ENCODE measurements at places on chromosomes 7 and 10.

GRCh38 chr10:91684841-91685240 lies 52.0 kb upstream of the PPP1R3C start:
- DNase-seq: no peak

- no peak for DNase-seq
Measured at GRCh38 chr10:55897490-55897921, 463.6 kb downstream of the ZWINT start.

GRCh38 chr10:79292891-79293746 lies 54.1 kb upstream of the PPIF start:
- no peak for DNase-seq

DNA sequence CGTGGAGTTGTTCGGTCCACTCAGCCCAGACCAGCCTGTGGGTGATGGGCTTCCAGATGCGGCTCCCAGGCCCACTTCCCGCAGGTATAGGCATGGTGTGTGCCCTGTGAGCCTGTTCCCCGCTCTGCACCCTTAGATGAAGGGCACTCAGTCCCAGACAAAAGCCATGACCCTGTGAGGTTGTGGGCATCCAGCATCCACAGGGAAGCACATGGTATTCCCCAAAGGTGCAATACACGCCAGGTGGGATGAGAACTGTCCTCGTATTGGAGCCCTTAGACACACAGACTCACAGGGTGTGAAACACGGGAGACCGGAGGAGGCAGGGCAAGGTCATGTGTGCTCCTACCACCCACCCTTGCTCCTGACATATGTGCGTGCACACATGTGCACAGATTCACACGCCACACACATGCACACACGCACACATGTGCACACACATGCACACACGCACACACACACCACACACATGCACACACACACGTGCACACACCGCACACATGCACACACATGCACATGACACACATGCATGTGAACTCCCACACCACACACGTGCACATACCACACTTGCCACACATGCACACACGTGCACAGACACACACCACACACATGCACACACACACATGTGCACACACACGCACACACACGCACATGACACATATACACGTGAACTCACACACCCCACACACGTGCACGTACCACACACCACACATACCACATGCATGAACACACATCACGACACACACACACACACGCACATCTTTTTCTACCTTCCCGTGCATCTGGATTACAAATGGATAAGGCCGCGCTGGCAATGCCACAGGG lies 319.4 kb downstream of the WDR37 start:
- DNase-seq: no peak

DNA sequence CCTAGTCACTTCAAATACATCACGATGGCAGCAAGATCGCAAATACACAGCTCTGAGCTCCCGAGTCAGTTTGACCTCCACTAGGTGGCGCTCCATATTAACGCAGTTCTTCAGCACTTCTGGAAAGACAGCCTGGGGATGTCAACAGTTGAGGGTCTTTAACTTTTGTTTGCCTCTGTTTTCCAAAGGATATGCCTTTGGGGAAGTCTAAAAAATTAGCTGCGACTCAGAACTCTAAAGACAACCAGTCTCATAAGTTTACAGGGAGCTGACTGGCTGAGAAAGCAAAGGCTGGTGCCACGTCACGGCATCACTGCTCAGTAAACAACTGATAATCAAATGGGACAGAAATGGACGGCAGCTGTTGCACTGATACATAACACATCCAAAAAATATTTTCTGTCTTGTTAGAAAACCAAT lies 458.8 kb downstream of the SORCS1 start:
- DNase-seq: no peak

GRCh38 chr7:106199813-106200364 lies 84.9 kb downstream of the NAMPT start:
- DNase-seq: no peak

DNA sequence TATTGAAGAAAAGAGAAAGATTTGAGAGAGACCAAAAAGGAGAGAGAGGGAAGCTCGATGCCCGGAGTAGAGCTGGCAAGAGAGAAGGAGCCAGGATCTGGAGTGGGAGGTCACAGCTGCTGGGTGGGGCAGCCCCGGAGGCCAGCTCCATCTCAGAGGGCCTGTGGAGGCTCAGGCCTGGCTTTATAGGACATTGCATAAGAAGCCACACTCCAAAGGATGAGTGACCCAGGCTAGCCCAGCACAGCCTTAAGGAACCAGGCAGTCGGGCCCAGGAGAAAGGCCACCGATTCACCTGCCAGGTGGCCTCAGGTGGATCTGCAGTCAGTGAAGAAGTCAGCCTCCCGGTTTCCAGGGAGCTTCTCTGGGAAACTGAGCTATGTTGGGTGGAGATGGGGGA lies 676 bp downstream of the PLAC9 start:
- DNase-seq: no peak

DNA sequence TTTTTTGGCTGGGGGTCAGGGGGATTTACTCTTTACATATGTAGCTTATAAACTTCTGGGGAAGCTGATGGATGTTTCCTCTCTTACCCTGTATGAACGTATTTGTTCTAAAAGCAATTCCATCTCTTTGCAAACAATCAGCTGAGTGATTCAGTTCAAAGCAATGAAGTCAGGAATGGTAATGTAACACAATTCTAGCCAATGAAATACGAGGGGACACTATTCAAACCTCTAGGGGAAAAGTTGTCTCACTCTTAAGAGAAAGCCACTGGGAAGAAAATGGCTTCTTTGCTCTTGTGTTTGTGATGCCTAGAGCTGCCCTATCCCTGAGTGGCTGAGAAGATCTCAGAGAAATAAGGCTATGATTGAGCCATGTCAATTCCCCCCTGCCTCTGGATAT lies 134.8 kb upstream of the SEMA3C start:
- no peak for DNase-seq

GRCh38 chr10:72370201-72370722 lies 15.5 kb upstream of the DNAJB12 start:
- DNase-seq: peak; percentile 66

DNA sequence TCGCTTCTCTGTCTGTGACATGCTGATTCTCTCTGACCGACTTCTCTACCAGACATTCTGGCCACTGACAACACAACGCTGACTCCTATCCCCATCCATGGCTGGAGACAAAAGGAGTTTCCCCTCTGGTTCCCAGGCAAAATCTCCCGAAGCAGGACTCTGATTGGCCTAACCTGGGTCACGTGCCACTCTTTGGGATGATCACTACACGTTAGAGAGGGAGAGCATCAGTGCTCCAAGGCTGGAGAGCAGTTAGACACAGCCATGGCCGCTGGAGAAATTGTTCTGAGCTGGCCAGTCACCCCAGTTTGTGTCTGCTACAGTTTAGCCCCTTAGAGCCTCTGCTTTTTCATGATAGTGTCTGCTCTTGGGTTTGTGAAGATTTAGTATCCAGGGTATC lies 38.9 kb downstream of the ADAMTS14 start:
- no peak for DNase-seq

DNA sequence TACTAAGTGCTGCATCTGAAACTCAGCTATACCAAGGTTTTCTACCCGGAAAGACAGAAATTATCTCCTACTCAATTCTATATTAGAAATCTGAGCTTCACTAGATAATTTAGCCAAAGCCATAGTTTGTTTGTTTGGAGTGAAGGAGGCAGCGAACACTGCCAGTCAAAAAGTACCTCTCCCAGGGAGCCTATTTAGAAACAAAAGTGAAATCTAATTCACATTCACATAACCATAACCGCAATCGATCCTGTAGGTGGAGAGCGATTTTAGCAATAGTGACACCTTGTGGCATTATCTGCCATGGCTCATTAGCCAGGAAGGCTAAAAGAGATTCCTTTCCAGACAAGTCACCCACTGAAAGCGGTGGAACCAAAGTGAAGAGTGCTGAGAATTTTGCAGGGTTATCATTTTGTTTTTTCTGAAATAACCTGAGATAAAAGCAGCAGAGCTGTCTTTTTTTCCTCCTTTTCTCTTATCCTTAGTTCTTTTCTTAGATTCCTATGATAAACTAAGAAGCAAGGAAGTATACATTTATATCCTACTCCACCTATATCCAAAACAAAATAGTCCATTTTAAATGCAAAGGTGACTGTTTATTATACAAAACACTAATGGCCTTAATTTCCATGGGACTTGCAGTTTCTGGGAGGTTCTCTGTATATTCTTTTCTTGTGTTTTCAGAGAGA lies 83.7 kb upstream of the BET1 start:
- peak; percentile 46 for DNase-seq

DNA sequence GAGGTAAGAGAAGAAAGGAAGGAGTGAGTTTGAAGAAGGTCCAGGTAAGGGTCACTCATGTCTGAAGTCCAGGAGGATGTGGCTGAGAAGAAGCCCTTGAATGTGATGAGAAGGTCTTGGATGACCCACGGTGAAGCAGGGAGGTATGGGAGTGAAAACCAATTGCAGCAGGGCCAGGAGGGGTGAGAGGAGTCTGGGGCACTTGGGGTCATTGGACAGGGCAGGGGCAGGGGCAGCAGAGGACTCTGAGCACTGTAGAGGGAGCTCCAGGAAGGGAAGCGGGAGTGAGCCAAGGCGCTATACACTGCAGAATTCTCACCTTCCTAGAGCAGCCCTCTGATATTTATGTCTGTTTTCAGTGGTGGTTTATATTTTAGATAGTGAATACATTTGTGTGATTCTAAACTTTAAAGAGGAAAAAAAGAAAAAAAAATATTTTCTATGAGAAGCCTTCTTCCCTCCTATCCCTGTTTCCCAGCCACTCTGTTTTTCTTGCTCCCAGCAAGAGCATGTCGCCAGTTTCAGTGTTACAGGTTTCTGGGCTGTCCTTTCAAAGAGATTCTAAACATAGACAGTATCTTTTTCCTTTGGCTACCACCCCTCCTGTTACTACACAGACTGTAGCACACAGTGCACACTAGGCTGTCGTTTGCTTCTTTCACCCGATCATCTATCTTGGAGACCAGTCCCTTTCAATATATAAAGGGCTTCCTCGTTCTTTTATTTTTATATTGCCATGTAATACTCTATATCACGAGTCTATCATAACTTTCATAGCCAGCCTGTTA lies 24.5 kb downstream of the BLVRA start:
- no peak for DNase-seq

- DNase-seq: no peak
Measured at GRCh38 chr7:32937344-32938174, 19.7 kb upstream of the FKBP9 start.

DNA sequence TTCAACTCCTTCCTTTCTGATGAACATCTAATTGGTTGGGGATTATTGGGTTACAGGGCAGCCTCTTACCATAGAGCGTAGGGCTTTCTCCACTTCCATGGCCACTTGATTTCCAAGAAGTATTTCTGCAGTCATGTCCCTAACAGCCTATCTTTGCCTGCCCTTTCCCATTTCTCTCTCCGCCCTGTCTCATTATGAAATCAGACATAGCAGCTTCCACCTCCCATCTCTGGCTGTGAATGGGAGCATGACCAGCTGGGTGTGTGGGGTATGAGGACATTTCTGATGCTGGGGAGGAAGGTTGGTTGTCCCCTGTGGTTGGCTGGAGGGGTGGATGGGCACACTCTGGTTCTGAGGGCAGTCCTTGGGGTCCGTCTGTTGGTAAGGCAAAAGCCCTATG lies 41.2 kb downstream of the ADCYAP1R1 start:
- DNase-seq: no peak

- no peak for DNase-seq
Measured at GRCh38 chr7:143376396-143376795, 4.7 kb upstream of the ZYX start.

DNA sequence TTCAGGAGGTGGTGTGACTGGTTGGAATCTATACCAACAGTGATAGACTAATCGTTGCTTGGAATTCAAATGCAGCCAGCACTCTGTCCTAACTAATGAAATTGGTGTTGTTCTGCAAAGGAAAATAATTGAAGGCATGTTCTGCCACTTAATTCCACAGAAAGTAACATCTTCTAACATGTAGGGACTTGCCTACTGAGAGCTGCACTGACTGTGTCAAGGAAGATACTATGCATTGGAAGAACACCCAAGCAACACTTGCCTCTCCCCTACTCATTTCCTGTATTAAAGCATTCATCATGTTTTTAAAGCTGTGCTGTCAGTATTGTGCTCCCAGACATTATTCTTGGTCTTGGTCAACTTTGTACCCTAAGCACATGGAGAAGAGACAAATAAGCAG lies 2.7 kb upstream of the CYP3A7 start:
- DNase-seq: no peak

DNA sequence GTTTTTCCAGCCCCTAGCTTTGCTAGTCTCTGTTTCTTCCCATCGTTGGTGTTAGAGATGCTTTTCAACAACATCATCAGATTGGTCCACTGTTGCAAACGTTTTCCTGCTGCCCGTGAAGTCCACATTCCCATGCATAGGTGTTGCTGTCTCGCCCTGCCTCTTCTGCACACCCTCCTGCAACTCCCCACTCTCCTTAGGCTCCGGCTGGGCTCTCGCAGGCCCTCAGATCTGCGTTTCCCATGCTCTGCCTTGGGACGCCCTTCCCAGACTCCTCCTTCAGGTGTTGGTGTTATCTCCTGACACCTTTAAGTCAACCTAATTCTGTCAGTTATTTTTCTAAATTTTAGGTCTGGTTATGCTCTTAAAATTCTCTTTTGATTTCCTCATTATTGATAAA lies 55.0 kb downstream of the ZMYND11 start:
- no peak for DNase-seq

DNA sequence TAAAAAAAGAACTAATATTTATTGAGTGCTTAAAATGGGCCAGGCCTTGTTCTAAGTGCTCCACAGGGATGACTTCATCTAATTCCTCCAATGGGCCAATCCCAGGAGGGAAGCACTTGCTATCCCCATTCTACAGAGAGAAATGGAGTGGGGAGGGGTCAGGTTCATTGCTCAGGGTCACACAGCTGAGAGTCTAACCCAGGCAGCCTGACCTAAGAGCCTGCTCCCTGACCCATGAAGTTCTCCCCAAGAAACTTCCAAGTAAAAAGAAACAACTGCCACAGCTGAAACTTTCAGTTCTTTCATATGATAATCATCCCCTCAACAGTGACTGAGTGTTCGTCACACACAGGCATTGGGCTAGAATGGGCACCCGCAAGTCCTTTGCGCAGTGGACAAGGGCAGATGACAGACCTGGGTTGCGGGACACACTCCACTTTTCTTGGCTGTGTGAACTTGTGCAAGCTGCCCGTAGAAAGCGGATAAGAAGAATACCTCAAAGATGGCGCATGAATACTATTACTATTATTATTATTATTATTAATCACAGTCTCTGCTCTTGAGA lies 39.7 kb downstream of the BEND7 start:
- no peak for DNase-seq

DNA sequence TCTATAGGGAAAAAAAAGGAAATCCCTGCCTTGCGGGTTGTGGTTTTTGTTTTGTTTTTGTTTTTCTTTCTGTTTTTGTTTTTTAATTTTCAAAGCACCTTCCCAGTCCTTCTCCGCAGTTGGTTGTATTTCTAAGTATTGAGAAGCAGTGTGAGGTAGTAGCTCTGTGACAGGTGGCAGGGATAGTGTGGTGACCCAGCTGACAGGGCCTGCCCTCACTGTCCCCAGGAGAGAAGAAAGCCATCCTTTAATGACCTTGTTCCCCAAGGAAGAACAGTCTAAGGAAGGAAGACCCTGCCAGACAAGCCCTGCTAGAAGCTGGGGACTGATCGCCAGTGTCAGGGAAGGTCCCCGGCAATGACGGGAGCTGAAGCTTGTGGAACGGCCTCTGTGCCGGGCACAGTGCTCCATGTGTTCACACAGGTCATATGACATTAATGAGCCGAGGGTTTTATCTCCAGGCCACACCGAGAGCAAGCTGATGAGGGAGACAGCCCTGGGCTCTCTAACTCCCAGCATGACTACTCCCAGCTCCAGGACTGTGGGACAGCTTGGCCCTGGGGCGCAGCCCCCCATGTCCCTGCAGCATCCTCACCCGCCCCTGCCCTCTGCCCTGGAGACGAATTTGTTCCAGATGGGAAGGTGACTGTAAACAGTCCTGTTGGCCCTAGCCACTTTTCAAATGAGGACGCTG lies 69.0 kb upstream of the LRRC18 start:
- DNase-seq: no peak

GRCh38 chr7:26543340-26543739 lies 251.7 kb downstream of the SNX10 start:
- no peak for DNase-seq

All from CD4-positive, CD25-positive, alpha-beta regulatory T cell (primary cell).